AG08396 (cell line): ENCODE measurements at places on chromosomes 5 and 9.

DNA sequence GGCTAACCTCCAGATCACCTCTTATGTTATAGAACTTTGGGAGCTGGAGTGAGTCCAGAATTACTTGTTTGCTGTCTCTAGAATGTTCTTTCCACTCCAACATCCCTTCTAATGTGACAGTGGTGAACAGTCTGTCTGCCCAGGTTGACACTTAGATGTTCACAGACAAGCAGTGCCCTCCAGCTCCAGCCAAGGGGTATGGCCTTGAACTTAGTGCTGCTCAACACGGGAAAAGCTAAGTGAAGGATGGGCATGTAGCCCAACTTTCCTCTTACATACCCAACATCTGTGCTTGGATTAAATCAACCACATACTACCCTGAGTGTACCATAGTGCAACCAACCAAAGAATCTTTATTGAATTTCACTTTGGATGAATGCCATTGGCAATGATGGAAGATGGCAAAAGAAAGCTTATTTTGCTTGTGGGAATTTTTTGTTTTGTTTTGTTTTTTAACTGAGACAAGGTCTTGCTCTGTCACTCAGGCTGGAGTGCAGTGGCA, 201.2 kb downstream of the NXNL2 start:
- DNase-seq: no peak

DNA sequence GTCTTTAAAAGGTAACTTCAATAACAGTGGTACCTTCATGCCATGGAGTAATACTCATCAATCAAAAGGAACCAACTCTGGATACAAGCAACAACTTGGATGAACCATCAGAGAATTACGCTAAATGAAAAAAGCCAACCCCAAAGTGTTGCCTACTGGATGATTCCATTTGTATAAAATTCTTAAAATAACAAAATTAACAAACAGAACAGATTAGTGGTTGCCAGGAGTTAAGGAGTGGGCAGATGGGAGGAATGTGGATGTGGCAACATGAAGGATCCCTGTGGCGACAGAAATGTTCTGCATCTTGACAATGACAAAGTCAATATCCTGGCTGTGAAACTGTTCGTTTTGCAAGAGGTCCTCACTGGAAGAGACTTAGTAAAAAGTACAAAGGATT, 50.5 kb downstream of the SPTLC1 start:
- DNase-seq: peak; percentile 30

DNA sequence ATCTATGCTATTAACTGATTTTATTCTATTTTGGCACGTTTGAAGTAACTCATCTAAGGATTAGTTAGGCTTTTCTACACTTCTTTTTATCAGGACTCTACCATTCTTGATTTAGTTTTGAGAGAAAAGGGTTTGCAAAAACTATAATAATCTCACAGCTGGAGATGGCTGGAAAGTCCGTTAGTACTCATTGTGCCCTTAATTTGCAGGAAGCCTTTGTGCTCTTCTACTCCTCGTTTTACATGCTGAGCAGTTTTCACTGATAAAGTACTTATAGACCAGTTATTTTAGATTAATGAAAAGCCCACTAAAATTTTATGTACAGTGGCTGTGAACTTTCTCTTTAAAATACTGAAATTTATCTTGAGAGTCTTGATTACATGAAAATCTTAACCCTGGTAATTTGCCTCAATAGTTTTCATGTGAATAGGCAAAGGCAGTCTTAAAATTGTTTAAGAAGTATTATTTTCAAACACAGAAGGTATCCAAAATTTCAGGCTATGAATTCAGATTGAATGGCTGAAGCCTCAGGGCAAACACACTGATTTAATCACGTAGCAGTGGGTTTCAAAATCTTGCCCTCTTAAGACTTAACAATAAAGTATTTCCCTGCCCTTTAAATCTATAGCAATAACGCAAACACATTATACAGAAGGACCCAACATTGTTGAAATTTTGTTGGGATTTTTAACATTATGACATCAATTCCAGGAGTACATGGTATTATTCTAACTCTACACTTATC, 18.6 kb downstream of the MLLT3 start:
- DNase-seq: no peak

DNA sequence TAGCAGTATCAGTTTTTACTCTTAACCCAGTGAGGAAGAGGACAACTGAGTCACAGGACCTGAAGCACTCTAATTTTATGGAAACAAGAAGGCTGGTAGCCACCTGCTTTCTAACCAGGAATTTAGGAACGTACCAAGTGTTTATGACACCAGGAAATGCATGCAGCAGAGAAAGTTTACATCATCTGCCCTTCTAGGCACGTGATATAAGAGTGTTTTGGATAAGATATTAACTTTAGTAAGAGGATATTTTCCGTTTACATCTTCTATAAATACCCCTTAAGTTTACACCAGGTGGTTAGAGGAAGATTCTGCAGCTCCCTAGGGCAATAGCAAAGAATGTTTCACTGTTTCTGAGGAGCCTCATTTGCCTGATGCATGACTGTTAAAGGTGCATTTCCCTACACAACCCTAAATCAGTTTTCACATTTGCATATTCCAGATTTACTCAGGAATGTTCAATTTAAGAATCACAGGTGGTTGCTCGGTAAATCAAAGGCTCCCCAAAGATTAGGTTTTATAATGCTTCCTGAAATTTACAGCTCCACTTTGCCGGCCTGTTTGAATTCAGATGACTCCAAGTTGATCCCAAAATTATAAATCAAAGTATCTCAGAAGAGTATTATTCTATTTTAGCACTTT, 1.8 kb downstream of the TSC1 start:
- no peak for DNase-seq

DNA sequence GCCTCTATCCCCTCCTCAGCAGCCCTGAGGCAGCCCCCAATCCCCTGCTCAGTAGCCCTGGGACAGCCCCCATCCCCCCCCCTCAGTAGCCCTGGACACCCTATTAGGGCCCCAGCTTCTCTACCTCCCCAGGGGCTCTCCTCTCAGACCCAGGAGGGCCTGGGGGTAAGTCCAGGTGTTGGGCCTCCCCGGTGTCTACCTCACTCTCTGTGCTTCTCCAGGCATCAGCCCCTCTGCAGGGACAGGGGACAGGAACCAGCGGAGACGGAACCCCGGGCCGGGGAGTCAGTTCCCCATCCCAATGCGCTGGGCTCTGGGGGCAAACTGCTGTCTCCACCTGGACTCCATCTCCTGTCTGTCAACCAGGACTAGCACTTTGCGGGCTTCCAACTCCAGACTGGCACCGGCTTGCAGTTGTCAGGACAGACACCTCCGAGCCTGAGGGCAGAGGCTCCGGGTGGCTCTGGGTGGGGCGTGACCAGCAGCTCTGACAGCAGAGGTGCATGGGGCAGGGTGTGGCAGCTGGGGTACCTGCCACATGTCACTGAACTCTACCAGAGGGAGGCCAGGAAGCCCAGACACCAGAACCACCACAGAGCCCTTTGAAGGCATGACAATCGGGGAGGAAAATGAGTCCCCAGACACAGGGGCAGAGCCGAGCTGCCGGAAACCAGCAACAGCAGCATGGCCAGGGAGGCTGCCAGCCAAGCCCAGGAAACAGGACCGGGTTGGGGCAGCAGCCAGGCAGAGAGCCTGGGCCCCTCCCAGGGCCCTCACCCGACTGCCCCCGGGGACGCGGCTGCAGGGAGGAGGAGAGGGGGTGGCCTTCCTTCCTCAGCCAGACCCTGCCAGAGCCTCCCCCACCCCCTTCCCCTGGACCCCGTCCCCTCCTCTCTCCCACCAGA, 17.7 kb upstream of the UBAC1 start:
- peak; percentile 62 for DNase-seq
